ENCODE measurements at places on chromosomes 11 and 22. TPM values are rescaled to one million over a fixed set of nuclear protein-coding genes. Genes with fewer than 3 reads are reported as not detected.

DNA sequence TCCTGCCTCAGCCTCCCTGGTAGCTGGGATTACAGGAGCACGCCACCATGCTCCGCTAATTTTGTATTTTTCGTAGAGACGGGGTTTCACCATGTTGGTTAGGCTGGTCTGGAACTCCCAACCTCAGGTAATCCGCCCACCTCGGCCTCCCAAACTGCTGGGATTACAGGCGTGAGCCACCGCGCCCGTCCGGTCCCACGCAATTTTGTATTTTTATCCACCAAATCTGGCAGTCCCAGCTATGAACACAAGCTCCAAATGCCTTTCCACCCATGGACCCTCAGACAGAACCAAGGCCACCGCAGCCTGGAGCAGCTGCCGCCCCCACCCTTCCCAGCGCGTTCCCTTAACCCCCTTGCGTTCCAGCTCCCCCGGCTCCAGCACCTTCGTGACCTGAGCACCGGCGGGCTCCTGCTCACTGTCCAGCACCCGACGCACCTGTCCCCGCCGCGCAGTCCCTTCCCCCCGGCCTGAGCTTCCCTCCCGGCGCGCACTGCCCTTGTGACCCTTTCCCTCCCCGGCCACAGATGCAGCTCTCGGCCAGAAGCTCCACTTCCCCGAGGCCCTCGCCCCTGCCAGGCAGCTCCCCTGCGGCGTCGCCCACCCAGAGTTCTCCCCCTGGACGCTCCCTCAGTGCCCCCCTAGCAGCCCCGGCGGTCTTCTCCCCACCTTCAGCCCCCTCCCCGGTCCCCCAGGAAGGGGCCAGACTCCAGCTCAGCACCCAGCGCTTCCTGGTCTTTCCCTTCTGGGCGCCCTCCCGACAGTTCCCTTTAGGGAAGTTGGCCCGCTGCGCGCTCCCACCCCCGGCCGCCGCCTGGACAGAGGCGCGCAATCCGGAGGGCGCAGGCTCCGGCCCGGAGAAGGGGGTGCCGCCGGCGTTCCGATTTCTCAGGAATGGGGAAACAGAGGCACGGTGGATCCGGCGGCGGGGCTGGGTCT lies 5.6 kb upstream of the ZBED4 start:
- no peak overlapping the region for H3K27ac ChIP-seq
- H3K36me3 ChIP-seq = no peaks in the 10 kb centered on the region
- DNase-seq = peak; percentile 44
- peaks cover 9% of the 10 kb centered on the region for H3K4me1 ChIP-seq
- H3K27me3 ChIP-seq = peaks cover 22% of the 10 kb centered on the region

- H3K4me3 ChIP-seq = peak overlapping the region; percentile 66
- H3K36me3 ChIP-seq = no peaks in the 10 kb centered on the region
- peak; percentile 82 for DNase-seq
- H3K4me1 ChIP-seq = peaks cover 33% of the 10 kb centered on the region
- H3K27me3 ChIP-seq = peaks cover 12% of the 10 kb centered on the region
- peak overlapping the region; percentile 99 for H3K27ac ChIP-seq
Observed at GRCh38 chr22:24996420-24996952, 44.0 kb downstream of the KIAA1671 start.

- H3K27me3 ChIP-seq = peaks cover 2% of the 10 kb centered on the region
- H3K36me3 ChIP-seq = no peaks in the 10 kb centered on the region
- peak overlapping the region; percentile 88 for H3K27ac ChIP-seq
- H3K4me3 ChIP-seq = peak overlapping the region; percentile 45
Observed at GRCh38 chr11:11502263-11502861, 119.4 kb downstream of the GALNT18 start.

Gene FZD4
- total RNA-seq = 2.0 TPM

DNA sequence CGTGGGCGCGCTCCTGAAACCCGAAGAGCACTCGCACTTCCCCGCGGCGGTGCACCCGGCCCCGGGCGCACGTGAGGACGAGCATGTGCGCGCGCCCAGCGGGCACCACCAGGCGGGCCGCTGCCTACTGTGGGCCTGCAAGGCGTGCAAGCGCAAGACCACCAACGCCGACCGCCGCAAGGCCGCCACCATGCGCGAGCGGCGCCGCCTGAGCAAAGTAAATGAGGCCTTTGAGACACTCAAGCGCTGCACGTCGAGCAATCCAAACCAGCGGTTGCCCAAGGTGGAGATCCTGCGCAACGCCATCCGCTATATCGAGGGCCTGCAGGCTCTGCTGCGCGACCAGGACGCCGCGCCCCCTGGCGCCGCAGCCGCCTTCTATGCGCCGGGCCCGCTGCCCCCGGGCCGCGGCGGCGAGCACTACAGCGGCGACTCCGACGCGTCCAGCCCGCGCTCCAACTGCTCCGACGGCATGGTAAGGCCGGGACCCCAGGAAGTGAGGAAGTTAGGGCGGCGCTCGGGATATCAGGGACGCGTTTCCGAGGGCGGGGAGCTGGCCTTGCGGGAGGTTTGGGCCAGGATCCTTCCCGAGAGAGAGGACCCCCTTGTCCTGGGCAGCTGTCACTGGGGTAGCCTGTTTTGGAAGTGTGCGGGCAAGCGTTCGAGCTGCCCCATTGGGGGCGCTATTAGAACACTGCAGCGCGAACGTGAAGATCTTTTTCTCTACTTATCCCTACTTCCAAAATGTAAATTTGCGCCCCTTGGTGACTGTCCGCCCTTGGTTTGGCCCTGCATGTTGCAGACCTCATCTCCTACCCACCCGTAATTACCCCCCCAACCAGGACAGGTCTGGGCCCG lies 796 bp downstream of the MYOD1 start:
- no peak overlapping the region for H3K4me3 ChIP-seq
- H3K27me3 ChIP-seq = peaks cover 26% of the 10 kb centered on the region
- no peaks in the 10 kb centered on the region for H3K4me1 ChIP-seq
- peak; percentile 63 for DNase-seq
- H3K27ac ChIP-seq = no peak overlapping the region

Measured in glutamatergic neuron (in vitro differentiated cells).